HT-29 (cell line): ENCODE measurements at places on chromosomes 5 and 9.
A peak's percentile ranks its signal among the peaks of the same experiment; 100 is the strongest.

DNA sequence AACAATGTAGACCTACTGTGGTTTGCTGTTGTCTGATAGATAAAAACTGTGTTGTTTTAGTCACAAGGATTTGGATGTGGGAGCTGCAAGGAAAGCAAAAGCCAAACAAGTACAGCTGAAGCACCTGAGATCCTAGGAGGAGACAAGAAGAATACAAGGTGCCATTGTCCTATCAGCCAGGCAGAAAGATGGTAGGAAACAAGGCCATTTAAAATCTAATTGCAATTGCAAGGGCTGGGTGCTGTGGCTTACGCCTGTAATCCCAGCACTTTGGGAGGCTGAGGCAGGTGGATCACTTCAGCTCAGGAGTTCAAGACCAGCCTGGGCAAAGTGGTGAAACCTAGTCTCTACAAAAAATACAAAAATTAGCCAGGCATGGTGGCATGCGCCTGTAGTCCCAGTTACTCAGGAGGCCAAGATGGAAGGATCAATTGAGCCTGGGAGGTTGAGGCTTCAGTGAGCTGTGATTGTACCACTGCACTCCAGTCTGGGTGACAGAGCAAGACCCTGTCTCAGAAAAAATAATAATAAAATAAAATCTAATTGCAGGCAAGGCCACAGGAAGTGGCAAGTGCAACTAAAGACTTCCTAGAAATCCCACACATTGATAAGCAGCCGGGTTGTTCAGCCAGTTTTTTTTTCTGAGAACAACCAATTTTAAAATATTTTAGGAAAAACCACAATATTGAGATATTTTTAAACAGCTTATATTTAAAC lies 22.6 kb downstream of the DOCK8 start:
- DNase-seq: no peak

DNA sequence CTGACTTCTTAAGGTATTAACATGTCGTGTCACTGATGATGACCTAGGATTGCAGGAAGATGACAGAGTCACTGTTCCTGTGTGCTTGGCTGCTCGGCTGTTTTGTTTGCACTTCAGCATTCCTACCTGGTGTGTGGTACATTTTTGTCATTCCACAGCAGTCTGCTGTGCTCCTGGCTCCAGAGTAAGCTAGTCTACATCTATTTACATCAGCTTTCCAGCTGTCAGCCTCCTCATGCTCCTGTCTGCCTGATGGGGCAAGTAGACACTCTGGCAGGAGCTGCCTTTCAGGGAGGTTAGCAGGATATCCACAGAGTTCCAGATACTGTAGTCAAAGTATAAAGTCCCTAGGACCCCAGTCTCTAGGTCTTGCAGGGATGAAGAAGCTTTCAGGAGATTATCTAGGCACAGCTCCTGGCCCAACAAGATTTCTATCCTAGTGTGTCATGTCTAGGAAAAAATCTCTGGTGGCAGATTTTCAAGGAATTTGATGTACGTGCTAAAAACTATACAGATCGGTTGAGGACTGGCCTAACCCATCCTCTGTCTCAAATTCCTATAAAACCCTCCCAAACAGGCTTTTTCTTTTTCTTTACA lies 28.4 kb downstream of the RUSC2 start:
- peak; percentile 50 for DNase-seq

DNA sequence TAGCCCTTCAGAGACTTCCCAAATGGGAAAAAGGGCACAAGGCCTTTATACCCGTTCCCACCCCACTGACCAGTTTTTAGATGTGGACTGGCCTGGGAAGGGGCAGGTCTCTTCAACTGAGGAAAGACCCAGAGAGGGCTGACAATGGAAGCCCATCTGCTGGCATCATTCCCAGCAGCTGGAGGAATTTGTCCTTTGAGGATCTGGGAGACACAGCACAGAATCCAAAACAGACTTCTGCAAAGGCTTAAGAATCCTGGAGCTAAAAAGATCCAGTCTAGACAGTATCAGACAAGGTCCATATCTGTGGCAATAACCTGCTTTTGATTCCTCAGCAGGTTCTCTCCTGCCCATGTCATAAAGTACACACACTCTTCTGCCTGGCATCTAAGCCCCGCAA lies 329.2 kb downstream of the TMEM167A start:
- DNase-seq: no peak

DNA sequence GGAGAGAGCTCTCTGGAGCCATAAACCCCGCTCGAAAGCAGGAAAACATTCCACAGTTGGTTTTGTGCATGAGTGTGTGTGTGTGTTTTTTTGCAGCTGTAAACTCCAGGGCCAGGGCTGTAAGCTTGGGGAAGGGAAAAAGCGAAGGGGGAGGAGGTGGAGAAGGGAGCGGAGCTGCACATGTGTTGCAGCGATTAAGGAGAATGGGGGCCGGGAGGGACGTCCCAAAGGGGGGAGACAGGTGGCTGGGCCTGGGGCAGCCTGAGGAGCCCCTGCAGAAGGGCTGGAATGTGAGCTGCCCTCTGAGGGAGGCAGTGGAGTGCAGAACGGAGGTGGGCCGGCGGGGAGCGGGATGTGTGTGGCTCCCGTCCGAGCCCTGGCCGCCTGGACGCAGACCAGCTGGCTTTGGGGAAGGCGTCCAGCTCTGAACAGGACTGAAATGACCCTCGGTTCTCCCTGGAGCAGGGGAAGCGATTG lies 2.7 kb upstream of the MYMK start:
- no peak for DNase-seq

- no peak for DNase-seq
Observed at GRCh38 chr5:111345731-111346130, 121.5 kb downstream of the CAMK4 start.

DNA sequence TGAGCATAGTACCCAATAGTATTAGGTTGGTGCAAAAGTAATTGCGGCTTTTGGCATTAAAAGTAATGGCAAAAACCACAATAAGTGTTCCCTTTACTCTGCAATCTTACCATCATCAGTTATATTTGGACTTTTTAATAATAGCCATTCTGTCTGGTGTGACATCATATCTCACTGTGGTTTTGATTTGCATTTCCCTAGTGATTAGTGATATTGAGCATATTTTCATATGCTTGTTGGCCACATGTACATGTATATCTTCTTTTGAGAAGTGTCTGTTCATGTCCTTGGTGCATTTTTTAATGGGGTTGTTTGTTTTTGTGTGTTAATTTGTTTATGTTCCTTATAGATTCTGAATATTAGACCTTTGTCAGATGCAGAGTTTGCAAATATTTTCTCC lies 289.9 kb downstream of the FAM170A start:
- DNase-seq: no peak

DNA sequence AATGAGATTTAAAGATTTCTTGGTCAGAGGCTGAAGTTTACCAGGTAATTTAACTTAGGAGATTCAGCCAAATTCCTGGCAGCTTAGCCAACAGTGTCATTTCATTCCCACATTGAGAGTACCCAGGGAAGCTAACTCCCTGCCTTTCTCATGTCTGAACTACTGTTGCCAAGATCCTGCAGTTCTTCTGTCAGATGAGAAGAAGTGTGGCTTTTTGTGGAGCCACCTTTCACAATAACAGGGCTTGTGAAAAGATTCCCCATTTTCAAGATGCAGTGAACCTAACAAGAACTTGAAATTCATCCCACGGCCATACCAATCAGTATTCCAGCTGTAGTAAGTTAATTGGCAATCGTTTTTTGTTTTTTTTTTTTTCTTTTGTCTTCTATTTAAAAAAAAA lies 176.4 kb downstream of the XRCC4 start:
- no peak for DNase-seq

DNA sequence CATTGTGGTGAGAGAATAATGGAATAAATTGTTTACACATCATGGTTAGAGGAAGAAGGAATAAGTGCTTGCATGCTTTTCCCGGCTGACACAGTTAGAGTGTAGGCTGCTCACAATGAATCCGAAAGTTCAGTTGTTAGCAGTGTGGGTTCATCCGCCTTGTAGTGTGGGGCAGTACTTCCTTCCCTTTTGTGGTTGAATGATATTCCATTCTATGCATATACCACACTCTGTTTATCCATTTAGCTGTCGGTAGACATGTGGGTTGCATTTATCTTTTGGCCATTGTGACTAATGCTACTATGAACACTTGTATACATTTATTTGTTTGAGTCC lies 84.0 kb downstream of the COL5A1 start:
- no peak for DNase-seq

GRCh38 chr5:143251190-143251589 lies 152.3 kb downstream of the NR3C1 start:
- DNase-seq: no peak

DNA sequence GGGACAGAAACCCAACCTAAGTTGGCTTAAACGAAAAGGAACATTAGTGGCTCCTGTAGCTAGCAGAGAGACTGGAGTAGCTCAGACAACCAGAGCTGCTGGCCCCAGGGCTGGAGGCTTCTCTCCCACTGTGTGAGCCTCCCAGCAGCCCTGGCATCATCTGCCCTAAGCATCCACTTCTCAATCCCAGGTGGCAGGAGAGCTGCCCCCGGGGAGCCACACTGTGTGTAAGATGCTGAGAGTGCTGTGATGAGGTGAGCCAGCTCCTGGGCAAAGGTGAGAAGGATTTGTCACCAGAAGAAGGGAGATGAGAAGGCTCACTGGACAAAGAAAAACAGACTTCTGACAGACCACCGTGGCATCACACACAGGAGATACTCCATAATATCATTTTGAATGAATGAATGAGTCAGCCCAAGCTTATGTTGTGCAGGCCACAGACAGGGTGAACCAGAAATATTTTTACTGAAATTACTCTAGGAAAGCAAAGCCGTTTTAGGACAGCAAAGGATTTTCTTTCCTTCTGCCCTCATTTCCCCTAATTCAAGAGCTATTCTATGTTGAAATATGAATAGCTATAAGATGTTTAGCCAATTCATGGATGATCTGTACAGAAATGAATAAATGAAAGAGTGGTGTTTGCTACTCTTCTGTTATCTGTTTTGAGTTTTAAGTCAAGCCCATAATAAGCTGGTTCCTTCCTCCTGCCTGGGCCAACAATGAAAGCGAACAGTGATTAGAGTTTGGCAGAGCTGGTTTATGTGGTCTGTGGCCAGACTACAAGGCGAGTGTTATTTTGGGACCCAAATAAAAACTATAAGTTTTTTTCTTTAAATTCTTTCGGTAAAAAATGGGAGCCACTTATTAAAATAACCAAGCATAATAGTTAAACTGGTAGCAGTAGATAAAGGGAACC lies 57.4 kb upstream of the ECM2 start:
- no peak for DNase-seq

DNA sequence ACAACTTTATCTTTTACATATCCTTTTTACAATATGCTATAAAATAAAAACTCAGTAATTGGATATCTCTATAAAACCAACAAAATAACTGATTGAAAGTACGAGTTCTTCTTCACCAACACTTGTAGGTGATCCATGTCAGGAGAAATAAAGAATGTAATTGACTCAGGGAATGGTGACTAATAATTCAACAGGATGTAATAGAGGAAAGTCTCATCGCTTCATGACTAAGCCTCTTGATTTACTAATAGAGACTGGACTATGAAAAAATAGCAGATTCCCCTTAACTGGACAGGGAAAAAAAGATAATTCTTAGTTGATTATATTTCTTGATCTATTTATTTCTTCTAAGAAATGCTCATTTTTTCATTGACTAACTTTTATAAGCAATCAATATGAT lies 507.7 kb upstream of the PTGER4 start:
- no peak for DNase-seq

DNA sequence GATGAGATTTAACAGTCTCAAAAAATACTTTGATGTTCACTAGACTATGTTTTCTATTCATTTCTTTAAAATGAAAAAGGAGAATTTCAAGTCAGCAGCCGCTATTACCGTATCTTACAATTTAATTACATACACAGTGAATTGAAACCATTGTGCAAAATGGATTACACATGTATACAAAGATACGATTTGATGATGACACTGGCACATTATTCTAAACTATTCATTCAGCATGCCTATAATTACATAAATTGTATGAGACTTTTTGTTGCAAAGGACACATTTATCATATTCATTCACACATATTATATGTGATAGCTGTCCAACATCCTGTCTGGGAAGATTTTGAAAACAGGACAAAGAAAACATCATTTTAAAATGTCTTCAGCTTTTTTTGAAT lies 118.3 kb upstream of the VCAN start:
- DNase-seq: no peak

DNA sequence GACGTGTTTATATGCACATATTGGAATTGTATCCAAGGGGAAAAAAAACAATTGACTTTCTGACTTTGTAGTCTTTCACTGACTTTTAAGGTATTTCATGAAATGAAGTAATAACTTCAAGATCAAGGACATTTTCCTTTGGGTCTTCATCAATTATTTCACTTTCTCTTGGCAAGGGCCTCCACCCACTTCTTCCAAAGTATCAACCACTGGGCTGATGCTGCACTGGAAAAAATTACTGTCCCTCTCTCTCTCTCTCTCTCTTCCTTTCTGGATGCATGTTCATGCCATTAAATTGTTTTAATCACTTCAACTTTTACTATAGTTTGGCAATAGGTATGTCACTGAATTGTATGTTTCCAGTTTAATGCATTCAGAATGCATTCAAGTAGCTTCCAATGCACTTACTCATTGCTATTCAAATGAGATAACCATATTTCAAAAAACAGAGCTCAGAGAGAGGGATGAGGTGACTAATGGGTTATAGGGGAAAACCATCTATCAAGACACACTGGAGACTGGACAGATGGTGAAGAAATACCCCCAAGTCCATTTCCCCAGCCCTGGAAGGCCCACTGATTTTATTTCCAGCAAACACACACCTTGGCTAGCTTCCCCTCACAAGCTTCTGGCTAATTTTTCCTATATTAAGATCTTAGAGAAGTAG lies 585.3 kb downstream of the EBF1 start:
- no peak for DNase-seq

DNA sequence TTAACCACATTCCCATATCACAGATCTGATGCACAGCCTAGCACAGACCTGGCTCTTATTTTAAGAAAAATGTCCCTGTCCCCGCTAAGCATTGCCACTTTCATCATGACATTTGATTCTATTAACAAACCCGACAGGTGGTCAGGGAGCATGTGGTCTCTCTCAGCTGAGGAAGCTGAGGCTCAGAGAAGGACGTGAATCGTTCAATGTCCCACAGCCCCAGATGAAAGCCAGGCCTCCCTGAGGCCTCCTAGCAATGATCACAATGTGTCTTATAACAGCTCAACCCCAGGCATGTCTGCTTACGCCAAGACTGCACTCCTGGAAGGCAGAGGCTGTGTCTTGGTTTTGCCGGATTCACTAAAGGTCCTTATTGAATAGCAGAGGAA lies 10.4 kb upstream of the CRB2 start:
- DNase-seq: no peak

GRCh38 chr5:108222011-108222410 lies 159.9 kb downstream of the FBXL17 start:
- DNase-seq: no peak
